ENCODE measurements at places on chromosomes 12 and 14.

DNA sequence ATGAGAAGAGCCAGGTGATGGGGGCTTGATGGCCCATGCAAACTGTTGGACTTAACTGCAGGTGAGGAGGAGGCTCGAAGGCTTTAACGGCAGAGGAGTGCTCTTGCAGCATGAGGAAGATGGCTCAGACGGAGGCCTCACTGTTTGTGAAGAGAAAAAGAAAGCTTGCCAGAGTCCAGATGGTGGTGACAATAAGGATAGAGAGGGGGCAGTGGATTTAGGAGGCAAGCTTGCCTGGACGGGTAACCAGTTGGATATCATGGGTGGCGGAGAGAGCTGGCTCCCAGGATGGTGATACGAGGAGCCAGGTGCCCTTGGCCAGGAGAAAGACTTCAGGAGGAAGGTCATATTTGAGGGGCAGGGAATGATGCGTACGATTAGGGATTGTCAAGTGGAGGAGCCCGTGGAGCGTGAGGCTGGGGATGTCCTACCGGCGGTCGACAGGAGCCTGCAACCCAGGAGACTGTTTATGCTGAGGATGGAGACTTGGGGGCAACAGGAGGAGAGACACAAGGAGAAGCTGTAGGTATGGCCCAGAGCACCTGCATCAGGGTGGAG lies 71.8 kb downstream of the CACNA1C start:
- no peak for DNase-seq

DNA sequence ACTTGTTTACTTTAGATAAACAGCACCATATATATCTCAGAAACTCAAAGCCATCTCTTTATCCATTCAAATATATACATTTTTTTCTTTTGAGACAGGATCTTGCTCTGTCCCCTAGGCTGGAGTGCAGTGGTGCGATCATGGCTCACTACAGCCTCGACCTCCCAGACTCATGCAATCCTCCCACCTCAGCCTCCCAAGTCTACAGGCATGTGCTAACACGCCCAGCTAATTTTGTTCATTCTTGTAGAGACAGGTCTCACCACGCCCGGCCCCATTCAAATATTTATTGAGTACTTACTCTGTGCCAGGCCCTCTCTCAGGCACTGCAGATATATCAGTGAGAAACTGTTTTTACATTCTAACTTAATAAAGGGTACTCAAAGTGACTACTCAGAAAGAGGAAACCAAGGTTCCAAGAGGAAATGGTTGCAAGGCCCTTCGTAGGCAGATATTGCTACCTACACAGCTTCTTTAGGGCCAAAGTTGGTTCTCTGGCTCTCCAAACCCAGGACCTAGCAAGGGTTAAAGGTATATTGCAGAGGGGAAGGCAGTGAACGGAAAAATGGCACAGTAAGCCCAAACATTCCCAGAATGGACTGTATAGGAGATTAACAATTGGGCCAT lies 2.9 kb downstream of the ATXN3 start:
- no peak for DNase-seq

GRCh38 chr14:81436296-81437138 lies 36.4 kb upstream of the STON2 start:
- DNase-seq, result no peak

DNA sequence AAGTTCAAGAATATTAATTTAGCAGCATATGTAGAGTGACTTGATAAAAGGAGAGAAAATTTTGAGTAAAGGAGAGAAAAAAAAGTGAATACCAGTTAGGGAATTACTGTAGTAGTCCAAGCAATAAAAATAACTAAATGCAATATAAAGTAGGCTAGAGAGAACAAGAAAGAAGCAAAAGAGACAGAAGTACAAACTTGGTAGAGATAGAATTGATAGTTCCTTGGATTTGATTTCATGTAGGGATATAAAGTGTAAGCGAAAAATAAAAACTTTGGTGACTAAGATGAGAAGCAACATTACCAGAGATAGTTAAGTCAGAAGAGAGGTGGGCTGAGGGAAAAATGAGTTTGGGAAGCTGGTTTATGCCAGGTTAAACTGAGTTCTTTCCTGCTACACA lies 252.4 kb downstream of the SEC23A start:
- no peak for DNase-seq
